ENCODE measurements at places on chromosomes 16 and 17. TPM values are rescaled to one million over a fixed set of nuclear protein-coding genes. Genes with fewer than 3 reads are reported as not detected.

DNA sequence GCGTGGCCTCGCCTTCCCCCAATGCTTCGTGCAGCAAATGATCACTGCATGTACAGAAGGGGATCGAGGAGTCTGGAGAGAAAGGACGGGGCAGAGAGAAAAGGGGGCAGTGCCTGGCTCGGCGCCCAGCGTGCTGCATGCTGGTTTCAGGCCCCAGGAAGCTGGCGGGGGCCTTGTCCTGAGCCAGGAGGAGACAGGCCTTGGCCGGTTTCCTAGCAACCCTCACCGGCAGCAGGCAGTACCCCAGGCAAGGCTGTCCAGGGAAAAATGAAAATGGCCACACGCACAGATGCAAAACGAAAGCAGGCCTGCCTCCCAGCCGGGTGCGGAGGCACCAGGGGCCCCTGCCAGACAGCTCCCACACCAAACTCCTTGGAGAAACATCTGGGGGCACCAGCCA is 126.3 kb downstream of the ZFHX3 start:
- peak; percentile 48 for DNase-seq

- DNase-seq = no peak
These were observed 4.9 kb upstream of the PHAF1 start for GRCh38 chr16:67104845-67105244.

- DNase-seq = no peak
These were observed 15.1 kb downstream of the FOXJ1 start for GRCh38 chr17:76125922-76126321.

DNA sequence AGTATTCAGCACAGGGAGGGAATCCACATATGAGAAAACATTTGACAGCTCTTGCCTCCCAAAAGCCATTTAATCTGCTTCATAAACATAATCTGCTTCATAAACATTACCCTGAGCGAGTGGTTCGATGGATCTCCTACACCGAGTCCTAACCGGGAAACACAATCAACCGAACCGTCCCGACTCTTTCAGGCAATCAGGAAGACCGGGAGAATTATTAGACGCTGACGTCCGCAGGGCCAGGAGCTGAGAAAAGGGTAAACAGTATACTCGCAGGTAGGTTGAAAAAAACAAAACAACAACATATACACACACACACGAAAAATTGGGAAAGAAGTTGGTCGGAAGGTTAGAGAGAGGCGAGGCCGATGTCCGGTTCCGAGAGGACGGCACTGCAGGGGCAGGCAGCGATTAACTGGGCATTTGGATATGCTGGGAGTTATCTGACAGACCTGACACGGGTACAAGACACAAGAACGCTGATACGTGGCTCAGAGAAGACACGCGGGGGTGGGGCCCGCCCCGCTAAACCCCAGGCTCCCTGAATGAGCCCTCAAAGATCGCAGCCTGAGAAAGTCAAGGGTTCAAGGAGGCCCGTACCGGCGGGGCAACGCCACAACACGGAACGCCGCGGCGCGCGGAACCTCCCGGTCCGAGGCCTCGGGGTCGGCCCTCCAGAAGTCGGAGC is 585 bp downstream of the AP1G1 start:
- no peak for DNase-seq

- no peak for DNase-seq
These were observed 132.9 kb upstream of the ANKFN1 start for GRCh38 chr17:56020369-56020768.

GRCh38 chr17:46106966-46107644 is 86.1 kb downstream of the KANSL1 start:
- no peak for DNase-seq

- no peak for DNase-seq
These were observed 45.3 kb upstream of the HS3ST3A1 start for GRCh38 chr17:13646969-13647542.

GRCh38 chr17:19239544-19239943 is 2.4 kb downstream of the EPN2 start:
- peak; percentile 37 for DNase-seq

- DNase-seq = peak; percentile 58
These were observed 38.7 kb downstream of the TIMM22 start for GRCh38 chr17:1035546-1036170.

DNA sequence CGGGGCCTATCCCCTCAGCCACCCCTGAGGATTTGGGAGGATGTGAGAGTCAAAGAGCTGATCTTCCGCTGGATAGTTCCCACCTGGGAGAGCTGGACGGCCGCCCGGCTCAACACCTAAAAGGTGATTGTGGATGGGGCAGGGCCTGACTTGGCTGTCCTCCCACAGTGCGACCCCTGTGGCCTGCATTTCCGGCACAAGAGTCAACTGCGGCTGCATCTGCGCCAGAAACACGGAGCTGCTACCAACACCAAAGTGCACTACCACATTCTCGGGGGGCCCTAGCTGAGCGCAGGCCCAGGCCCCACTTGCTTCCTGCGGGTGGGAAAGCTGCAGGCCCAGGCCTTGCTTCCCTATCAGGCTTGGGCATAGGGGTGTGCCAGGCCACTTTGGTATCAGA is 4.5 kb downstream of the BCL6B start:
- no peak for DNase-seq

- DNase-seq = no peak
These were observed 22.6 kb downstream of the CACNG4 start for GRCh38 chr17:66987059-66987616.

DNA sequence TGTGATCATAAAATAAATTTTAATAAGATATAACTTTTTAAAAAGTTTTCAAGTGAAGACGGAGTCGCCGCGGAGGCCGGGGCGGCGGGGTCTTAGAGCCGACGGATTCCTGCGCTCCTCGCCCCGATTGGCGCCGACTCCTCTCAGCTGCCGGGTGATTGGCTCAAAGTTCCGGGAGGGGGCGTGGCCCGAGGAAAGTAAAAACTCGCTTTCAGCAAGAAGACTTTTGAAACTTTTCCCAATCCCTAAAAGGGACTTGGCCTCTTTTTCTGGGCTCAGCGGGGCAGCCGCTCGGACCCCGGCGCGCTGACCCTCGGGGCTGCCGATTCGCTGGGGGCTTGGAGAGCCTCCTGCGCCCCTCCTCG is at the start of gene FOXC2:
Gene FOXC2, plus strand, starts transcription at position 229 of the 365 bp plus-strand sequence. CDS start 507 bp downstream, outside the sequence.
- peak; percentile 93 for DNase-seq

DNA sequence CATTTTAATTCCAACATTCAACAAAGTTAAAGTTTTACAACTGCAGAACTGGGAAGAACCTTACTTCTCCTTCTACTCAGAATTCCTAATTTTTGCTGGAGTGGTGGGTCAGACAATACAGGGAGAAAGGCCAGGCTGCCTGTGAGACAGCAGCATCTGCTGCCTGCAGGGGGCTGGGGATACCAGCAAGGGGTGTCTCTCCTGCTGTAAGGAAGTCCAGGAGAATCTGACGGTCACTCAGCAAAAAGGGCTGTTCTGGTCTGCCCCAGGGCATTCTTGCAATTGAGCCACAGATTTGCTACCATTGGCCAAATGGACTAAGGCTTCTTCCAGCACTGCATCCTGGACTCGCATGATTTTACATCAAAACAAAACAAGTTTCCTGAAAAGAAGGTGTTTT is 426.6 kb upstream of the CDH11 start:
- no peak for DNase-seq

DNA sequence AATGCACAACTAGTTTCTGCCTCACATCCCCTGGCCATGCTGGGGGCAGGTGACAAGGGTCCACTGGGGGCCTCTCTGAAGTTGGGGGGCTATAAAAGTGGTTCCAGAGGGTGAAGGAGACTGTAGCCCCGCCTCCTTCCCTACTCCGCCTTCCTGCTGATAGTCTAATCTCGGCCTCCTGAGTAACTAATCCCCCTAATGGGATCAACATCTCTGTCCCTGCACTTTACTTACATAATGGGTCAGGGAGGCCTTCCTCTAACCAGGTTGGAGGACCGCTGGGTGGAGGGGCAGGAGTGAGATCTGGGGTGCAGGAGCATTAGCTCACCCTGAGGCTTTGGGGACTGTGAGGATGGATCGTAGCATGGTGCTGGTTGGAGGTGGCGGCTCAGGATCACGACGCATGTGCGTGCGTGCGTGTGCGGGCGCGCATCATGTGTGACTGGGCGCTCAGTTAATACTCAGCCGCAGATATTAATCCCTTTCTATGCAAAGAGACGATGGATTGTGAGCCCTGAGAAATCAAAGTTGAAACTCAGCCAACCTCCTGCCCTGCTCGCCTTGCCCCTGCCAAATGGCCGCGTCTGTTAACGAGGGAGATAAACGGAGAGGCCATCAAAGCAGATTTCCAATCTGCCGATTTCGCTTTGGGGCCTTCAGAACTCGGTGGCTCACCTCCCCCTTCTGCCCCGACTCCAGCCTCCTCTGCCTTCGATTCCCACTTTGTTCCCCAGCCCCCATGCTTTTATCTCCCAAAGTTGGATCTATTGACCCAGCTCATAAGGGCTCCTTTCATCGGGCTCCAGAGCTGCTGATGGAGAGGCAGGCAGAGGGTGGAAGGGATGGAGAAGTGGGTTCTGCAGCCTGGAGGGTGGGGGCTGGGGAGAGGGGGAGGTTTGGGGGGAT is 107.3 kb downstream of the SDK2 start:
- no peak for DNase-seq

- no peak for DNase-seq
These were observed 99.7 kb upstream of the CDH13 start for GRCh38 chr16:82527101-82527500.

DNA sequence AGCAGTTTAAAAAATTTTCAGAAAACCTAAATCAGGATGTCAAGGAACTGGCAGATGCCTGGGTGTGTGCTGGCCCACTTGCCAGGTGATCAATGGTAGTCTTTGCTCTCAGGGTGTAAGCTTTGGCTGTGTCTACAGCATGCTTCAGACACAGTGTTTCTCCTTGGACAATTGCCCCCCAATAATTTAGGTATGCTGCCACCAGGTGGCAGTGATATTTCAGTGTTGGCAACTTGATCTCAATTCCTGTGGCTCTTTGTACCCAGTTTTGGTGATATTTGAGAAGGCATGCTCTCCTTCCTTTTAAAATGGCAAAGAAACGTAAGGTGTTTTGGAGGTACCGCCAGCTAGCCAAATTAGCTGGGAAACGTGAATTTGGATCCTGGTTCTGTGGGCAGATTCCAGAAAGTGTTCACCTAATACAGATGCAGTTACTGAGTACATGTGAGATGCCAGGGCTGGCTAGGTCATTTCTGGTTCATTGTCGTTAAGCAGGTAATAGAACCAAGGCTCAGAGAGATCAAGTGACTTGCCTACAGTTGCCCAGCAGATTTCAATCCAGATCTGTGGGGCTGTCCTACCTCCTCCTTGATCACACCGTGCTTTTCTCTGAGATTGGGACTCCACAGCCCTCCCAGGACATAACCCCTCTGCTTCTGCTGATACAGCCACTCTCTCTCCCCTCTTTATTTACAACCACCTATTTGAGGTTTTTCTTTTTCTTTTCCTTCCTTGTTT is 155.6 kb upstream of the PLCG2 start:
- DNase-seq = no peak

TMEM204 gene
- 28.8 TPM for total RNA-seq

MRC2 gene
- total RNA-seq = 18.1 TPM

IRF8 gene
- 3.5 TPM for total RNA-seq

IL4R gene
- total RNA-seq = 9.8 TPM

GAST gene
- not detected for total RNA-seq

SSTR5 gene
- 25.8 TPM for total RNA-seq

NUDT7 gene
- 41.2 TPM for total RNA-seq

BAHCC1 gene
- total RNA-seq = 8.6 TPM

All from left ventricle myocardium superior (tissue), 1 donor.